PC-3 (cell line): ENCODE measurements at places on chromosomes 3 and 15. TPM values are rescaled to one million over a fixed set of nuclear protein-coding genes. Genes with fewer than 3 reads are reported as not detected.
A peak's percentile ranks its signal among the peaks of the same experiment; 100 is the strongest.

DNA sequence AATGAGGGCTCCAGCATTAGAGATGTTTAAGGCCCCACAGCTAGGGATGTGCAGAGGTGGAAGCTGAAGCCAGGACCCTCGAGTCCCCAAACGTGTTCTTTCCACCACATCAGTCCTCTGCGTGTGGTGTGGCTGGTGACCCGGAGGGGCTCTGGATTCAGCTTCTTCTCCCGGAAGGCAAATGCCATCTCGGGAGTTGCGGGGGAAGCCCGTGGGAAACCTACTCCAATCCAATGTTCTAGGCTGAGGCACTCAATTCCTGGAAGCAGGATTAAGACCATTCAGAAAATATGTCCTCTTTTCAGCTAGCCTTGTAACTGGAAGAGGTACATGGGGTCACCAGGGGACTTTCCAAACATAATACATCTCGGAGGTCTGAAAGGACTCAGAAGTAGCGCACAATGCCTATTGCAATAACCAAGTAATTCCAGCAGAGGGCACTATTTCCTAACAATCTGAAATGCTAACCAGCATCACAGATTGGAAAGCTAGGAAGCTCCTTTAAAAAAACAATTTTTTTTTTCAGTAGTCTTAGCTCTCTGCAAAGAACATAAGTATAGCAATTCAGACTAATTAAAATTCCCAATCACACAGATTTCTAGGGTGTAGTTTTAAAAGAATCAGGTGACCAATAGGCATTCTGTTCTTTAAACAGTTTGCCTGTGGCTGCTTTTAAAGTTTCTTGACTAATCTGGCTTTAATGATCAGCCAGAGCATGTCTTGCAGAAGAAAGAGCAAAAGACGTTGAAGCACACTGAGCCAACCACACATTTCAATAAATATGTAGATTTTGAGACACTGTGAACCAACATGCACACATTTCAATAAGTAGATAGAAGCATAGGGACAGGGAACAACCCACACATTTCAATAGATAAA is 36.1 kb downstream of the BNC1 start:
- peak; percentile 94 for DNase-seq
- peak overlapping the region; percentile 43; the same call in 1 of the 2 replicates for H3K4me3 ChIP-seq
- no peak overlapping the region for H3K27ac ChIP-seq
- peaks cover 11% of the 10 kb centered on the region for H3K4me1 ChIP-seq
- H3K27me3 ChIP-seq = no peaks in the 10 kb centered on the region

DNA sequence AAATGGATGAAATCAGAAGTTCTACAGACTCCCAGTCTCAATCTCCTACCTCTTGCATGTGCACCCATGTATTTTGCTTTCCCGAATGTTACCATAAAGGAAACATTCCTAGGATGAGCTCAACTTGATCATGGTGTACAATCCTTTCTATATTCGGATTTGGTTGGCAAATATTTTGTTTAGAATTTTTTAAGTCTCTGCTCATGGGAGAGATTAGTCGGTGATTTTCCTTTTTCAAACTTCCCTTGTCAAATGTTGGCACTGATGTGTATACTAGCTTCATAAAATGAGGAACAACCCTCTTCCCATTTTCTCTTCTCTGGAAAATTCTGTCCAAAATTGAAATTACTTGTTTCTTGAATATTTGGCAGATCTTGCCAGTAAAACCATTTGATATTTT is 317.6 kb upstream of the RASGRP1 start:
- H3K4me1 ChIP-seq = peaks cover 15% of the 10 kb centered on the region
- H3K4me3 ChIP-seq = no peak overlapping the region
- no peak for DNase-seq

DNA sequence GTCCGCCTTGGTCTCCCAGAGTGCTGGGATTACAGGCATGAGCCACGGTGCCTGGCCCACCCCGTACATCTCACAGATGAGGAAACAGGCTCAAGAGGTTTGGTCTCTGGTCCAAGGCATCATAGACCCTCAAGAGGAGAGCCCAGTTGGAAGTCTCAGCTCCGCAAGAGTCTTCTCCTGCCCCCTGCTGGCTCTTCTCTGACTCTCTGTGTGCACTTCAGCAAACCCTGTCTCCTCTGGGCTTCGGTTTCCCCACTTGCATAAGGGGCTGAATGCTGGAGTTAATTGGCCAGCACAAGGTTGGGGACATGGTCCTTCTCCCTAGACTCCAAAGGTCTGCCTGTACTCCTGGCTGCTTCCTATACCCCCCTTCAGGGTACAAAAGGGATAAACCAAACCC is 3.9 kb downstream of the MST1R start:
- no peaks in the 10 kb centered on the region for H3K27me3 ChIP-seq
- DNase-seq = peak; percentile 23
- peak overlapping the region; percentile 63 for H3K4me3 ChIP-seq

DNA sequence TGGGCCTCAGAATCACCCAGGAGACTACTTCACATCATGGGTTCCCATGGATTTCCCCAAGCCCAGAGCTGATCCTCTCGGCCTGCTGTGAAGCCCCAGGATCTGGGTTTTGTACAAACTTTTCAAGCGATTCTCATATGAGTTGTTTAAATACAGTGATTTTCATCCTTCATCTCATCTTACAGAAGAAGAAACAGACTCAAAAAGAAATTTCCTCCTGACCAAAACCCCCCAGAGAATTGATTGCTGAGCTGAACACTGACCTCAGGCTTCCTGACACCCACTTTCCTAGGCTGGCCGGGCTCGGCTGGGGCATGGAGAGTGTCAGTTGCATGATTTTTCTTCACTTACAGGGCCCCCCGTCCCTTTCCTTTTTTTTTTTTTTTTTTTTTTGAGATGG is 60.3 kb downstream of the BDH1 start:
- no peak overlapping the region for H3K27ac ChIP-seq
- no peaks in the 10 kb centered on the region for H3K27me3 ChIP-seq
- no peak overlapping the region for H3K4me3 ChIP-seq

The KNG1 gene
- total RNA-seq = not detected in 2 replicates

The CSTA gene
- not detected in 2 replicates for total RNA-seq

The CCR8 gene
- not detected in 2 replicates for total RNA-seq

The HRG gene
- total RNA-seq = not detected in 2 replicates

DNA sequence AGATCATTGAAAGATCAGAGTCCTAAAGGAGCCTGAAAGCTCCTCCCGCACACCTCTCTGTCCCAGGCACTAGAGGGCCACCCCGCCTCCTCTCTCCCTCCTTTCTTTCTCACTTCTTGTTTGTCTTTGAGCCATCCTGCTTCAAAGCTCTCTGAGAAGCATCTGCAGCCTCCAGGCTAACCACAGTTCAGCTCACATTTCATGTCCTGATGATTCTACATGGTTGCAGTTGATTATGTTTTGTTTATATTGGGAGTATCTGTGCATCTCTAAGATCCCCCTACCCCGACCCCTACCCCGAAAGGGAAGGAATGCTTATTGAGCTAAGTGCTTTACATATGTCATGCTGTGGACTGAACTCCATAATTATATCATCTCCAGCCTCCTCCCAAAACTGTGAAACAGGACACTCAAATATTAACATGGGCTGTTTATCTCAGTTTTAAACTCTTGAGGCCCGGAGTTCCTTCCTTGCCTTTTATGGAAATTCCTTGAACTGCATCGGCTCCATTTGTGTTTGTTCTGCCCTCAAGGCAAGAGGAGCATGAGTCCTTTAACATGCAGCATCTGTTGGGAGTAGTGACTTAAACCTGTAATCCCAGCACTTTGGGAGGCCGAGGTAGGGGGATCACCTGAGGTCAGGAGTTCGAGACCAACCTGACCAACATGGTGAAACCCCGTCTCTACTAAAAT is 30.9 kb downstream of the MGLL start:
- H3K27me3 ChIP-seq = no peaks in the 10 kb centered on the region
- H3K27ac ChIP-seq = peak overlapping the region; percentile 41
- DNase-seq = peak; percentile 69

GRCh38 chr3:179079537-179079936 is 7.9 kb upstream of the ZMAT3 start:
- no peak for DNase-seq
- no peak overlapping the region for H3K4me3 ChIP-seq
- H3K36me3 ChIP-seq = no peaks in the 10 kb centered on the region
- no peaks in the 10 kb centered on the region for H3K4me1 ChIP-seq
- H3K27ac ChIP-seq = no peak overlapping the region
